ENCODE measurements at places on chromosomes 3 and 15.

DNA sequence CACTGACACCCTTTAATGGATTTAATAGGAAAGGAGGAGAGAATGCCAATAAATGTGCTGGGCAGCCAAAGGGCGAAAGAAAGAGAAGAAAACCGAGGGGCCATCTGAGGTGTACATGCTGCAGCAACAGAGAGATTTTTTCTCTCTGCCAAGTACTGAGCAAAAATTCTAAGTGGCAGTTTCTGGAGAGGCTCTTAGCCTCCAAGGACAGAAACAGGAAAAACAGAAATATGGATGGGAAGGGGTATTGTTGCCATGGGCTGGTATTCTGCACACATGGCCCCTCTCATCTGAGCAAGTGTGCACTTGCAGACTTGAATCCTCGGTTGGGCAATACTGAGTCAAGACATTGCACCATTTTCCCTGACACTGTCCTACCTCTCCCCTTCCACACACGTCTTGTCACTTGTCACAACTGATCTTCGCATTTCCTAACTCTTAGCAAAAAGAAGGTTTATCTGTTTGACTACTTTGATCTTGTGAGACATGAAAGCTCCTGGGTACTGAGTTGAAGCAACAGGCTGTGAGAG lies 73.9 kb downstream of the PRICKLE2 start:
- no peak for DNase-seq

DNA sequence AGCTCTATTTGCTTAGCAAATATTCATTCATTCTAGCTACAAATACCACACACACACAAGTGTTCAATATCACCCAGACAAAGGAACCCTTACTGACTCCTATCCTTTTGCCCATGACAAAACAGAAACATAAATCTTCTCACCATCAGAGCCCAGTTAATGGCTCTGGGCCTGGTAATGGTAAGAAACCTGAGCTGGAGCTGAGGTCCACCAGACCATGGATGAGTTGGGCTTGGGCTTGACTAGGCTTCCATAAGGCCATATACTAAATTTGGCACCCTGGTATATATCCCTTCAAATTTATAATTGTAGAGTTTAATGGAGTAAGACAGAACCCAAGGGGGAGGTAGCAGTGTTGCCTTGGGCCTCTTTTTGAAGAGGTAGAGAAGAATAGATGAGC lies 29.4 kb downstream of the GPR176 start:
- DNase-seq, result peak; percentile 9

GRCh38 chr15:57340682-57341259 lies 35.5 kb upstream of the CGNL1 start:
- DNase-seq, result peak; percentile 92

DNA sequence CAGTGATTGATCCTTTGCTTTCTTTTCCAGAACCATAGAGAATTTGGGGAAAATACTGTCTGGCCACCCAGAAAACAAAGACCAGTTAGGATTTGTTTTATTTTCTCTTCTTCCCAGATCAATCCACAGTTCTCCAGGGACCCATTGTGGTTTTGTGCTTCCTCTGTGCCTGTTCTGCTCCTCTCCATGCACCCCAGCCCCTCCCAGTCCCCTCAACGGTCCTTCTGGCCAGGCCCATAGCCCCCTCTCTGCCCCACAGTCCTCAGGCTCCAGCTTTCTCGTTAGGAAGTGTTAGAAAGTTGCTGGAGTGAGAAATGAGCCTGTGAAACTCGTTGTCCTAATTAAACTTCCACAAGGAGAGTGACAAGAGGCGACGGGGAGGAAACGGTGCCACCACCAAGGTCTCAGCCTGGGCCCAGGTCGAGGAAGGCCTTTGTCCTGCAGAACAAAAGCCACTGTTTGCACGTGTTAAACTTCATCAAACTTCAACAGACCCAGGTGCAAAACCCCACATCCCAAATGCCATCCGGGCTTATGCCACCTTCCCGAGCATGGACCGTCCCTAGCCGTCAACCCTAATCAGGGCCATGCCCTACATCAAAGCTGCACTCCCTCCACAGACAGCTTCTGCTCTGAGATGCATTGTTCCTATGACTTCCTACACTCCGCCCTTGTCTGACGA lies 18.7 kb upstream of the ALDH1A3 start:
- DNase-seq, result no peak

GRCh38 chr3:13009132-13009945 lies 63.9 kb downstream of the IQSEC1 start:
- DNase-seq, result no peak

Data from NCI-H510A treated with DMSO at 0.1 percent for 48 hours (cell line).